Pons (tissue), 1 donor: ENCODE measurements at places on chromosomes 3 and 15.

GRCh38 chr3:177351757-177352158, 154.5 kb upstream of the TBL1XR1 start:
- no peak for DNase-seq

- peak; percentile 71 for DNase-seq
These were observed 147.8 kb downstream of the PLCL2 start for GRCh38 chr3:17032407-17033034.

- no peak for DNase-seq
These were observed 46.1 kb downstream of the AMOTL2 start for GRCh38 chr3:134328147-134328591.

DNA sequence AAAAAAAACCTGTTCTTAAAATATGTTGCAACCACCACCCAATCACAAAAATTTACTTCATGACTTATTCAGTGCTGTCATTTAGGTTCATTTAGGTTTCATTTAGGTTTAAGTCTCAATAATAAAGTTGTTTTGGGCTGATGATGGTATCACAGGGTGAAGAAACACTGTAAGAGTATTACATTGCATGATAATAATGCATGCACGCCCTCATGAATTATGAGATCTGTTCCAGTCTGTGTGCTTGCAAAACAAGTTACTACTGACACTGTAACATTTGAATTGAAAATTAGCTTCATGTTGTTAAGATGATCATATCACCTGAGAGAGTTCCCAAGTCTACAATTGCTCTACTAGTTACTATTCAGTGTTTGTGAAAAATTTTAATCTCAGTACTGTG, at the start of gene AADACL2:
AADACL2 (plus strand) TSS at position 315 of the 400 bp plus-strand sequence. CDS start 109 bp downstream, outside the sequence.
- DNase-seq: no peak

DNA sequence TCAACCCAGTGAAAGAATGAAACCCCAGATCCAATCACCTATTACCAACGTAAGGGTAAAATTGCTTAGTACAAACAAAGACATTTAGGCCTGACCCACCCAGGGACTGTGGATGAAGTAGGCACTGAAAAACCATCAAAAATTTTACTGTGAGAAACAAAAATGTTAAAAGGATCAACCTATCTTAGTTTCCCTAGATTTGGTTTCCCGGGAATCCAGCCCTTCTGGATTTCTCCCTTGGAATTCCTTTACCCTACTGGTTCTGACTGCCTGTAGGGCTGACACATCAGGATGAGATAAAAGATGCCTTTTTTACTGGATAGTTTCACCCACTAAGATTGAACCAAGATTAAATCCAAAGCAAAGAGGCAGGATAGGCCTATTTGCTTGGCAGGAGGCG, 102.7 kb downstream of the SCAPER start:
- DNase-seq: no peak

GRCh38 chr15:86203462-86203861, 123.8 kb downstream of the AGBL1 start:
- DNase-seq: no peak

DNA sequence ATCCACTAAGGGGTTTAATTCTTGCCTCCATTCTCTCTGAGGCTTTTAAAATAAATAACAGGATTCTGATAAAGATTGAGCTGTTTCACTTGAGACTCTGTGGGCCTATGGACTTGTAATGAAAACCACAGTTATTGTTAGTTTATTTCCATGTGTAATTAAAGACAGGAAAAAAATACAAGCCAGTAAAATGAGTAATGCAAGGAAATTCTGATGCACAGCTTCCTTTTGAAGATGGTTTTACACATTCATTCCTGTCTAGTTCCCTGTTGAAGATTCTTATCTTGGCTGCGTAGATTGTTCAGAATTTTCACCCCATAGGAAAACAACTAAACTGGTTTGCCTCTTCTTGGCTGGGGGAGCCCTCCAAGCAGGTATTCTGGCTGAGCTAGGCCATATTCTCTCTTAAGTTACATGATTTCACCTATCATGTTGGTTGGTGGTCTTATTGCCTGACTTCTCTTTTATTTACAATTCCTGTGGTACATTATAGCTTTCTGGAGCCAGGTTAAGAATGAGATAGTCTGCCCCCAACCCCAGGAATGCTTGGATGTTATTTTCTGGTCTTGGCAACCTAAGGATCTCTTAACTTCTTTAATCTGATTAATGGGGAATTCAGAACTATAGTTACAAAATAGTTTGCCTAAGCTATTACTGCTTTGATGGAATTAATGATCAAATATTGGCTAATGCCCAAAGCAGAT, 67.6 kb downstream of the MITF start:
- no peak for DNase-seq

GRCh38 chr3:101379658-101380376, 59.4 kb upstream of the IMPG2 start:
- DNase-seq: peak; percentile 24

DNA sequence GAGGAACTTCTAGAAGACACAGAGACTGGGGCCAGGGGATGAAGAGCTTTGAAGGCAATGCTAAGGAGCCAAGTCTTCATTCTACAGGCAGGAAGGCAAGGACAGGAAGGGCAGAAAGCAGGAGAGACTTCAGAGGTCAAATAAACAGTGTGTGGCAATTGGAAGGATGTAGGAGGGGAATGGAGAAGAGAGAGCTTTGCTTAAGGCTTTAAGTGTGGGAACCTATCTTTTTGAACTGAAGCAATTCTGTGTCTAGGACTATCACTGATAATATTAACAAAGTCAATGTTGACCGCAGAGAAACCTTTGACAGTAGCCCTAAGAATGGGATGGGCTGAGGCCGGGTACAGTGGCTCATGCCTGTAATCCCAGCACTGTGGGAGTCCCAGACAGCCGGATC, 325.0 kb downstream of the FOXP1 start:
- DNase-seq: no peak

DNA sequence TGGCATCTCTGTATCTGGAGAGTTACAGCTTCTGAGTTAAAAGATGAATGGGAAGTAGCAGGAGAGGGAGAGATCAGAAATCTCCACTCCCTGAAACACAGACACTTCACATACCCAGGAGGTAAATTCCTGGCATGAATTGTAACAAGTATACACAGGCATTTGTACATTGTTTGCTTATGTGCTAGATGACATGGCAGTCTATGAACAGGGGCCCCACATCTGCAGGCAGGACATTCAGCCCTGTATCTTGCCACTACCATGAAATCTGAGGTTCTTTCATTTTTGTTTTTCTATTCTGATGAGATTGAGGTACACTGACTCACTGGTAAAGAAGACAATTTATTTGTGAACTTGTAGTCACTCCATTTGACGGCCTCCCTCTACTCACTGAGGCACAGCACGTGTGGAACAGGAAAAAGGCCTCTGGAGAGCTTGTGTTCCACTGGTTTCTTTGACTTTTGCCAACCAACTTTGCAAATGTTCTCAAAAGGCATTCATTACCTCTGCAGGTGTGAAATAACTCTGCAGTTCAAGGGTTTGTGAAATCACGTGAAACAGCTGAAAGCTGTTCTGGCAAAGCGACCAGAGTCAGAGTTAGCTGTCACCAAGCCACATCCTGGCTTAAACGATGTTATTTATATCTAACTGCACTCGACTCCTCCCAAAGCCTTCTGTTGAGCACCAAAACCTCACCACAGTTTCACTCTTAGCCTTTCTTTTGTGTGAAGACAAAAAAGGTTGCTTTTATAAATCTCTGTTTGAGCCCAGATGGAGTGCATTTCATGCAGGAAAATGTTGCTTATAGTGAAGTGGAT, 401.3 kb upstream of the CFAP20DC start:
- peak; percentile 6 for DNase-seq

DNA sequence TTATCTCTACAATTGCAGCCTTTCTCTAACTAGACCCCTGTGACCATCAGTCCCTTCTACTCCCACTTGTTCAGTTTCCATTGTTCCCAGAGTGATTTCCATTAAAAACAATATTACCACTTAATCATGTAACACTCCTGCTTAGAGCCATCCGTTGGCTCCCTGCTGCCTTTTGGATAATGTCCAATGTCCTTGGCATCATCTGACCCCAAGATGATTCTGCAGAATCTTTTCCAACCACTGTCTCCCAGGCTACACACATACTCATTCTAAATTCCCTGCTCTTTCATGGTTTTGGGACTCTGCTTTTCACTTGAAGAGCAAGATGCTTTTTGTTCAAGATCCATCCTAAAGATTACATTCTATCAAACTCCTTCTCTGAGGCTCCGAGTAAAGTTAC, 7.1 kb downstream of the KCNH8 start:
- peak; percentile 81 for DNase-seq

DNA sequence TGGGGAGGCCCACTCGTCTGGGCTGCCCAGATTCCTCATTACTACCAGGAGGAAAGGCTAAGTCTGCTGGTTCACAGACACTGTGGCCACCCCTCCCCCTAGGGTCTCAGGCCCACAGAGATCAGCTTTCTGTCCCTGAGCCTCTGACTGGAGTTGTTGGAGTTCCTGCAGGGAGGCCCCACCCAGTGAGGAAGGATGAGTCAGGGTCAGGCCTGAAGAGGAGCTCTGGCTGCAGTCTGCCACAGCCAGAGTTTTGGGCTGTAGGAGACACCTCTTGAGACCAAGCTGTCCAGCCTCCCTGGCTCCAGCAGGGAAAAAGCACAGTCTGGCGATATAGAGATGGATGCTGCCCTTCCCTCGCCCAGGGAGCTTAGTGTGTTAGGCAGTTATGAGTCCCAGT, 720.9 kb upstream of the SEMA6D start:
- DNase-seq: no peak

GRCh38 chr3:112472691-112473090, 26.6 kb downstream of the BTLA start:
- DNase-seq: no peak

DNA sequence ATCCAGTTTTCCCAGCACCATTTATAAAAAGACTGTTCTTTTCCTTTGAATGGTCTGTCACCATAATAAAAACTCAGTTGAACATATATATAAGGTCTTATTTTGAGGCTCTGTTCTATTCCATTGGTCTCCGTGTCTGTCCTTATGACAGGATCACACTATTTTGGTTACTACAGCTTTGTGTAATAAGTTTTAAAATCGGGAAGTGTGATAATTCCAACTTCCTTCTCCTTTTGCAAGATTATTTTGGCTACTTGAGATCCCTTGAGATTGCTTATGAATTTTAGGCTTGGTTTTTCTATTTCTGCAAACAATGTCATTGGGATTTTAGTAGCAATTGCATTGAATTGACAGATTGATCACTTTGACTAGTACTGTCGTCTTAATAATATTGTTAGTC, 35.7 kb downstream of the SACM1L start:
- peak; percentile 4 for DNase-seq

DNA sequence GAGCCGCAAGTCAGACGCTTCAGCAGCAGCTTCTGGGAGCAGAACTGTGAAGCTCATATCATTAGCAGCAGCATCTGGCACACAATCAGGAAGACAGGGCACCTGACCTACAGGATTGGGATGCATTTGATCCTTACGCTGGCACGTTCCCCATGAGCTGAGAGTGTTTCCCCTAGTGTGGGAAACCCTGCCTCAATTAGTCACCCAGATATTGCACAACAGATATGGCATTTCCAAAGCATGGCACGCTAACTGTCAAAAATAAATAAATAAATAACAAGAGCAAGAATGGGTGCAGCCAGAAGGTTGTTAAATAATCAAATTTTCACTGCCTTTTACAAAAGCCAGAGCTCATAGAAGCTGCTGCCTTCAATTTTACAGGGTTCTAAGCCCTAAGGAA, 189.6 kb upstream of the THBS1 start:
- DNase-seq: no peak

GRCh38 chr15:86919581-86919980, 839.9 kb downstream of the AGBL1 start:
- no peak for DNase-seq

GRCh38 chr15:71659730-71660067, 150.7 kb upstream of the NR2E3 start:
- DNase-seq: no peak

DNA sequence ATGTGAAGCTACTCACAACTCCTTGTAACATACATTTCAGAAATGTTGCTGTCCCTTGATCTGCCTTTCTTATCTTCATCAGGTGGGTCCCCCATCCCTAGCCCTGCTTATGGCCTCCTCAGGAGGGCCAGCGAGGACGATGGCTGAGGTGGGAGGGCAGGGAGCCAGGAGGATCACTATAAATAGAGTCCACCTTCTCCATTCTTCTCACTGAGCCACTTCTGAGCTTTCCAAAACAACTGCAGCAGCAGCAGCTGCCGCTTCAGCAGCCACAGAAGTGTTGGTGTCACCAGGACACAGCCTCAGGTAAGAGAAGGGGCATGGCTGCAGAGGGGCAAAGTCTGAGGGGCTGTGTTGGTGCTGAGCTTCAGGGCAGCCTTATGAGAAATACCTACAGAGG, 53.5 kb downstream of the ANAPC13 start:
- DNase-seq: no peak

- DNase-seq: no peak
These were observed 32.2 kb downstream of the ARPP21 start for GRCh38 chr3:35671483-35671882.

DNA sequence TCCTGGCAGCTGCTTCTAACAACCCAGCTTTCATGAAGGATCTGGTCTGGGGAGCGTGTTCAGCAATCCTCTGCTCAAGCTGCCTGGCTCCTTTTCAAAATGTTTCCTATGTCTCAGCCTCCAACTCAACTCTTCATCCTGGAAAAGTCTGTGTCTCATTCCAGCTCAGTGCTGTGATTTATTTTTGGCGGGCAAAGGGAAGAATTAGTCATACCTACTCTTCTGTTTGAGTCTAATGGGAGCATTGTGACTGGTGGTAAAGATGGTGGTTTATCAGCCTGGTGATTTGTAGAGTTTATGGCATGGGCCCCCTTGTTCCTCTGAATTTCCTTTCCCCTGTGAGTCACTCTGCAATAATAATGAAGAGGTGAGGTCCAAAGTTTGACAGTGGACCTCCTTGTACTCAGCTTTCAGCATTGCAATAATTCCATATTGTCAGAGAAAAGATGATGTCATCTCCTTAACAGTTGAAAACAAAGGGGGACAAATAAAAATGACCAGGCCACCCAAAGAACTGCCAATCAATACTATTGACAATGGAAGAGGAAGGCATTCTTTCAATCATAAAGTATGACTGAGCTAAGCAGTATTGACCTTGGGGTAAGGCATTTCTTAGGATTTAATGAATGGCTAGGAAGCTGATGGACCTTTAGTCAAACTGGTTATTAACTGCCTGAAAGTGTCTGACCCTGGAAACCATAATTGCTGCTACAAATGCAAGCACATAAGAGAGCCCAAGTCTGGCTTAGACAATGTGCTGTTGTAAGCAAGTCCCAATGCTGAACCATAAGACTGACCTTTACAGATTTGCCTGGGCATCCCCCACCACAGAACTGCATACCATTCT, 204.7 kb upstream of the MCTP2 start:
- DNase-seq: no peak

GRCh38 chr15:83695246-83695645, 41.3 kb downstream of the ADAMTSL3 start:
- DNase-seq: no peak
